ENCODE measurements at places on chromosomes 5 and 9. TPM values are rescaled to one million over a fixed set of nuclear protein-coding genes. Genes with fewer than 3 reads are reported as not detected.

The LCN12 gene
- 10.2 TPM for total RNA-seq

The SVEP1 gene
- 18.5 TPM for total RNA-seq

The PCDHGA1 gene
- total RNA-seq = 1.1 TPM

The RELL2 gene
- total RNA-seq = 1.2 TPM

The KIF4B gene
- 0.12 TPM for total RNA-seq

The CLTB gene
- total RNA-seq = 40.9 TPM

The CCDC192 gene
- not detected for total RNA-seq

The WDR36 gene
- 42.3 TPM for total RNA-seq

The RFX3 gene
- 34.6 TPM for total RNA-seq

The KIF20A gene
- total RNA-seq = 21.8 TPM

The GLT6D1 gene
- total RNA-seq = not detected

The SLC25A2 gene
- total RNA-seq = 0.35 TPM

The IRX2 gene
- 19.0 TPM for total RNA-seq

The CARTPT gene
- total RNA-seq = 0.23 TPM

The ADRA1B gene
- total RNA-seq = 1.5 TPM

The TNIP1 gene
- total RNA-seq = 64.1 TPM

The SPOCK1 gene
- 9.9 TPM for total RNA-seq

The INSYN2B gene
- total RNA-seq = 1.5 TPM

The GFM2 gene
- 47.5 TPM for total RNA-seq

The SLC46A2 gene
- 0.64 TPM for total RNA-seq

The COL23A1 gene
- total RNA-seq = 7.5 TPM

The PCDHA1 gene
- total RNA-seq = 0.12 TPM
